ENCODE measurements at places on chromosomes 5 and 9.

DNA sequence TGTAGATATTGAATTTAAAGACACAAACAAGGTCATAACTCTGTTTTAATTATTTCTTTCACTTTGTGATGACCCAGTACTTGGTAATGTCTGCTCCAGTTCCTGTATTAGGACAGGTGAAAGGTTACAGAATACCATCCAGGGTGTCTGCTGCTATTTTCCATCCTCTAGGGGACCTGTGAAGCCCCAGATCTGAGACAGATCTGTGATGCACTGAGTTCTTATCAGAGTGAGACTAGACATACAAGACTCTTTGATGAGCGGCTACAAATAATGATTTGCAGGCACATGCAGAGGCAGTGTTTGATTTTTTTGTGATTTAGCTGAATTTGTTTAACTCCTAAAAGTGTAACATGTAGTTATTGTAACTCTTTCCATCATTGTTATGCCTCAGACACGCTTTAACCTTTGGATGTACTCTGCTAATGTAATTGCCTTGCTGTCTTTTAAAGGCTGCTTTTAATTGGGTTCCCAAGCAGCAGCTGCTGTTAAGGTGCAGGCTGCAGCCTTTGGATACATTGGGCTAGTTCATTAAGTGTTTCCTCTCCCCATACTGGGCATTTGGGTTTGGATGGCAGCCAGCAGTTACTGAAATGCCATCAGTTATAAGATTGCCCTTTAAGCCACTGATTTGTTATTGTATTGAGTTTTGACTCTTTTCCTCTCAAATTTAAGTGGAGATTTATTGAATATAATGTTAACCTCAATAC is 63.3 kb downstream of the RASGRF2 start:
- peaks cover 4% of the 10 kb centered on the region for H3K4me1 ChIP-seq
- no peak overlapping the region for H3K27ac ChIP-seq
- no peaks in the 10 kb centered on the region for H3K36me3 ChIP-seq
- H3K4me3 ChIP-seq: no peak overlapping the region

DNA sequence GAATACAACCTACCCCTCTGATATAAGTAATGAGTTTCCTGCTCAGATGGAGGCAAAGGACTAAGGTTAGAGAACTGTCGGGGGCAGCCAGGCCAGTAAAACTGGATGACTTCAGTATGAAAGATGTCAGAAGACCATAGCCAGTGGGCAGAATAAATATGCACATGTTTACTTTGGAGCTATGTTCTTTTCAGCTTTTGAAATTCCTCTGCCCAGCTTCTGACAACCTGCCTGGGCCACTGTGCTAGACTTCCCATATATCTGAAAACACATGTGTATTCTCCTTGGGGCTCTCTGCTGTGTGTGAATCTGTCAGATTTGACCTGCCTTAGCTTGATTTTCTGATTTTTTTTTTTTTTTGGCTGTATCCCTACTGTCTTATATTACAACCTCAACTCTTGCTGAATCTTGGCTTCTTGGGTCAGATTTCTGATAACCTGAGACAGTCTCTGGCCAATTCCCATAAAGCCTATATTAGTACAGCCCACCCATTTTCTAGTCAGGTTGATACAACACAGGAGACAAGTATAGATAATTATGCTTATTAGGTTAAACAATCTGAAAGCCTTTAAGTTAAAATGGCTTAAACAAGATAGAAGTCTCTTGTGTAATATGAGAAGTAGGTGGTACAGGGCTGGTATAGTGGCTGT is 76.6 kb upstream of the PRLR start:
- no peak overlapping the region for H3K27ac ChIP-seq
- no peaks in the 10 kb centered on the region for H3K27me3 ChIP-seq
- no peak overlapping the region for H3K4me3 ChIP-seq
- no peaks in the 10 kb centered on the region for H3K4me1 ChIP-seq
- H3K36me3 ChIP-seq: no peaks in the 10 kb centered on the region

DNA sequence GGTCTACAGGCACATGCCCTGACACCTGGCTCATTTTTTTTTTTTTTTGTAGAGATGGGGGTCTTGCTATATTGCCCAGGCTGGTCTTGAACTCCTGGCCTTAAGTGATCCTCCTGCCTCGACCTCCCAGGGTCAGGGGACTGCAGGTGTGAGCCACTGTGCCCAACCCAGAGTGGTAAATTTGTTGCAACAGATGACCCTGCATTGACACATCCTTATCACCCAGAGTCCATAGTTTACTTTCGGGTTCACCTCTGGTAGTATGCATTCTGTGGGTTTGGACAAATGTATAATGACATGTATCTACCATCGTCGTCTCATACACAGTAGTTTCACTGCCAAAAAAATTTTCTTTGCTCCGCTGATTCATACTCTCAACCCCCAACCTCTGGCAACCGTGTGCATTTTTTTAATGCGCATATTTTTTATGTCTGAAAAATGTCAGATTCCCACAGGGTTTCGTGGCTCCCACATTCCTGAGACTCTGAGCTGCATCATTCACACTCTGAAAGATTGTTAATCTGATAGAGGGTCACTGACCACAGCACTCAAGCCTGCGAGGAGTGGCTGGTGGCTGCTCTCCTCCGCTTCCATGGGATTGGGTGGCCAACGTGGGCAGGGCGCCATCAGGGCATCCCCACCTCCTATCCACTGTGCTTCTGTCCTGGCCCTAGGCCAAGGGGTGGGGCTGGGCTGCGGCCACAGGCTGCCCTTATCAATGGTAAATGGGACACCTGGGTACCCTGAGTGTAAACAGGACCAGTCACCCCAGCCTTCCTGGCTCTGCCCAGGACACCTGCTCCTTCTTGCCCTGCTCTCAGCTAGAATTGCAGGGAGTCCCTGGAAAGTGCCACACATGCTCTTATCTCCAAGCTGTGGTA is 9.6 kb downstream of the NDST1 start:
- H3K36me3 ChIP-seq: no peaks in the 10 kb centered on the region
- DNase-seq: no peak
- no peak overlapping the region for H3K4me3 ChIP-seq
- H3K27ac ChIP-seq: no peak overlapping the region
- no peaks in the 10 kb centered on the region for H3K27me3 ChIP-seq
- H3K4me1 ChIP-seq: peaks cover 14% of the 10 kb centered on the region

DNA sequence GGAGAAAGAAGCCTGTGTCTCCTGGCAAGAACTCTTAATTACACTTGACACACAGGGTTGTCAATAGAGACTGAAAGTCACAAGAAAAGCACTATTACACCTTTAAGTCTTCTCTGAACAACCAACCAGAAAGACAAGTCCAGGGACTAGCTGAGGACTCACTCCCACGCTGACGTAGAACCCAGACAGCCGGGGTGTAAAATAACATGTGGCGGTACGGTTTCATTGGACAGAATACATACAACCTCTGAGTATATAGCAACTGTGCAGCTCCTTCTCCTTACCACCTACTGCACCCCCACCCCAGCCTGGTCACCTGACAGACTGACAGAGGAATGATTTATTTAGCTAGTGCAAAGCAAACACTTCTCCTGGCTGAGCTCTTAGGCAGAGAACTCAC is 103.4 kb upstream of the RASEF start:
- no peak overlapping the region for H3K4me3 ChIP-seq
- H3K36me3 ChIP-seq: no peaks in the 10 kb centered on the region

- no peak overlapping the region for H3K27ac ChIP-seq
- H3K4me3 ChIP-seq: no peak overlapping the region
- DNase-seq: peak; percentile 47
- no peaks in the 10 kb centered on the region for H3K27me3 ChIP-seq
- H3K36me3 ChIP-seq: no peaks in the 10 kb centered on the region
Measured at GRCh38 chr9:92097997-92098482, 17.2 kb downstream of the SPTLC1 start.

DNA sequence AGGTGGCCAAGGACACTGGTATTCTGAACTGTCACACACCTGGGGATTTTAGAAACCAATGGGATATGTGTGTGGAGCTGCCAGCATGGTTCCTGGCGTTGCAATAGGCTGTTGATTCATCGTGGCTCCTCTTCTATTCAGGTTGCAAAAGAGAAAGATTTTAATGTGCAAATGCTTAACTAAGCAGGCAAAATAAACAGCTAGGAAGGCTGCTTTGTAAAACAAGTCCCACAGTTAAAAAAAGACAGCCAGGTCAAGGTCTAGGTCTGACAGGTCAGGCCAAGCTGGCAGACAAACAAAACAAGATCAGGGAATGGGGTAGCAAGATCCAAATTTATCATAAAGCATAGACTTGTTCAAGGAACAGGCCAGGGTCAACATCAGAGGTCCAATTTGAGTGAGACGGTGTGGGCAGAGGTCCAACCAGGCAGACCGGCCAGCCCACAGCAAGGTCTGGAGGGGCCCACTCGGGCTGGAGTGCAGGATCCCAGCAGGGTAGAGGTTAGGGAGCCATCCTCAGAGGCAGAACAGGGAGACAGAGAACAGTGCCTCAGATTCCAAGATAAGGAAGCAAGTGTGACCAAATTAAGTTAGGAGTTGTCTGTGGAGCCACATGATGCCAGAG is 45.6 kb downstream of the SUB1 start:
- no peaks in the 10 kb centered on the region for H3K27me3 ChIP-seq
- H3K36me3 ChIP-seq: no peaks in the 10 kb centered on the region
- no peak for DNase-seq
- H3K4me1 ChIP-seq: no peaks in the 10 kb centered on the region
- H3K27ac ChIP-seq: no peak overlapping the region
- H3K4me3 ChIP-seq: no peak overlapping the region

- no peak overlapping the region for H3K27ac ChIP-seq
- no peaks in the 10 kb centered on the region for H3K27me3 ChIP-seq
- no peak overlapping the region for H3K4me3 ChIP-seq
- no peaks in the 10 kb centered on the region for H3K36me3 ChIP-seq
- H3K4me1 ChIP-seq: no peaks in the 10 kb centered on the region
Measured at GRCh38 chr5:11519236-11519635, 385.0 kb downstream of the CTNND2 start.

GRCh38 chr5:83750749-83751148 is 30.1 kb upstream of the HAPLN1 start:
- no peak for DNase-seq
- H3K36me3 ChIP-seq: no peaks in the 10 kb centered on the region
- H3K27ac ChIP-seq: no peak overlapping the region
- no peaks in the 10 kb centered on the region for H3K27me3 ChIP-seq
- no peaks in the 10 kb centered on the region for H3K4me1 ChIP-seq

DNA sequence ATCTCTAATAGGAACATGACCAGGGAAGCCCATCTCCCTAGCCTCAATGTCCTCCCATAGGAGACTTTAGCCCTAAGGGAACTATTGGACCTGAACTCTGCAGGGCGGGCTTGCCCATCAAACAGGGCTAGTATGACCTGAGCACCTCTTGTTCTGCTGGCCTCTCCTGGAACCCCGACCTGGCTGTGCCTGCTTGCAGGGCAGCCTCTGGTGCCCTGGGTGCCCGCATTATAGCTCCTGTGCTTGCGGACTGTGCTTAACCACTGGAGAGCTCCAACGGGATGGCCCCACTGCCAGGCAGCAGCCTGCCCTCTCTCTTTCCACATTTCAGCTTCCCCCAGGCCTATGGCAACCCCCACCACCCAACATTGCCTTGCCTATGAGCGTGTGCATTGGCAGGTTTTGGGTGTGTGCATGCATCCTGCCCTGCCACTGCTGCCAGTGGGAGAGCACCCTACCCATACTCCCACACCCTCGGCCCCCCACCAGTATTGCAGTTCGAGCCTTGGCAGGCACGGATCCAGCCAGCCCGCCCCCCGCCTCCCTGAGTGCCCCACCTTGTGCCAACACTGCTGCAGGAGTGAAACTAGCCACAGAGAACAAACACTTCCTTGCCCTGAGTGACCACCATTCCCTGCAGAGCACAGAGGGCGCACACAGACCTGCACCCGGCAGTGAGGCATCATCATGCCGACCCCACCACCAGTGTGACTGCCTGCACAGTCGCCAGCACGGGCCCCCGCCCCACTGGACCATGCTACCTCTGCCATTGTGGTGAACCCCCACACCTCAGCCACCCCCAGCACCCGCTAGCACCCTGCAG is 1123.8 kb upstream of the CDH6 start:
- H3K27ac ChIP-seq: no peak overlapping the region
- H3K36me3 ChIP-seq: no peaks in the 10 kb centered on the region
- no peak overlapping the region for H3K4me3 ChIP-seq

- H3K27me3 ChIP-seq: no peaks in the 10 kb centered on the region
- no peaks in the 10 kb centered on the region for H3K4me1 ChIP-seq
- no peak overlapping the region for H3K27ac ChIP-seq
- no peak for DNase-seq
- no peaks in the 10 kb centered on the region for H3K36me3 ChIP-seq
Measured at GRCh38 chr9:118882684-118883083, 486.6 kb downstream of the BRINP1 start.

DNA sequence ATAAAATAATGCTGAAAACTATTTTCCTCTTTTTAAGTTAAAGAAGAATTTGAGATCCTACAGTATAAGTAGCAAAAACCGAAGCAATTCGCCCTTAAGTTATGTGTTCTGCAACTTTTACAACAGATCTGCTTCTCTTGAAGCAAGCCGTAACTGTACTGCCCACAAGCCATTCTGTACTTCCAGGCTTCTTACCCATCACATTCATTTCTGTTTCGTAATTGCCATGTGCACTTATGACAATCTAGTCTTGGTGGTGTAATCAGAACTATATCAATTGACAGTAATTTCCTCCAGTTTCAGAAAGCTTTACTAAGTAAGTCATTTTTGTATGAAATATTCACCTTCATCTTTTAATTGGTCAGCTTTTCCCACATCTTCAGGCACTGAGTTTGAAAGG is 13.8 kb downstream of the SGTB start:
- peaks cover 16% of the 10 kb centered on the region for H3K36me3 ChIP-seq
- no peak overlapping the region for H3K4me3 ChIP-seq
- H3K27ac ChIP-seq: no peak overlapping the region
- DNase-seq: no peak
- no peaks in the 10 kb centered on the region for H3K27me3 ChIP-seq

- no peaks in the 10 kb centered on the region for H3K27me3 ChIP-seq
- H3K36me3 ChIP-seq: peaks cover 49% of the 10 kb centered on the region
- H3K4me3 ChIP-seq: no peak overlapping the region
- H3K27ac ChIP-seq: no peak overlapping the region
Measured at GRCh38 chr9:21837501-21837900, 35.1 kb downstream of the MTAP start.

GRCh38 chr9:121289026-121289771 is 21.2 kb downstream of the GSN start:
- no peak overlapping the region for H3K4me3 ChIP-seq
- H3K27ac ChIP-seq: peak overlapping the region; percentile 89
- H3K36me3 ChIP-seq: no peaks in the 10 kb centered on the region
- H3K27me3 ChIP-seq: no peaks in the 10 kb centered on the region
- DNase-seq: peak; percentile 69
- peaks cover 69% of the 10 kb centered on the region for H3K4me1 ChIP-seq

Data from A673 (cell line).